ENCODE measurements at places on chromosomes 2 and 18.

DNA sequence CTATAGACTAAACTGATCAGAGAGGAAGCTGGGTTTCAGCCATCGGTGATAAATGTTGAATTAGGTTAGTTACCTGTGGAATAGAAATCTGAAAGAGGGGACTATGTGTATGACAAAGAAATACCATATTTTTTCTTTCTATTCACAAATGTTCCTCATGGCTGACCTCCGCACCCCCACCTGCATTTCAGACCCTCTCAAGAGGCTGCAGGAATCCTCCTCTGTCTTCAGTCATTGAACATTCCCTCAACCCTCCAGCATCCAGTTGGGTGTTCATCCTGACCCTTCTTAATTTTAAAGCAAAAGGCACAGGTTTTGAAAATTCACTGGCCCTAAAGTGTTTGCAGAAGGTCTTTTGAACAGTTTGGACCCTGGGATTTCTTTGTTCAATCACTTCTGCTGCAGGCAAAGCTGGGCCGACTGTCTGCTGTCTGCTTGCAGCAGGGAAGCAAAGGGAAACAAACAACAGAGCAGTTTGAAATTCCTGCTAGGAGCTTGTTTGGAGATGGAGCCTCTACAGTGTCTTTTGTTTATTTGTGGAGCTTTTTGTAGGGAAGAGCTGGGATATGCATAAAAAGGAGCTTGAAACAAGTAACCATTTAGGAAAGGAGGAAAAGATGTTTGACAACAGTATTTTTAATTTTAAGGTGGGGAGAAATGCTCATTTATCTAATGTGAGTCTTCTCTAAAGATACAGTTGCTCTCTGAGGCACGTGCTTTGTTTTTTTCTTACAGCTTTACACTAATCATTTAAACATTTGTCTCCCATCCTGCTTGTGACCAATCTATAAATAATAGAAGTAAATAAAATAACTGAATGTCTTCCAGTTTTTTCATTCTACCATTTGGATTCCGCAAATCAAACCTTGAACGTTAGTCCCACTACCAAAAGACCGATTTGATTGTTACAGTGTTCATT lies 213.3 kb upstream of the MMADHC start:
- DNase-seq, result no peak

- no peak for DNase-seq
These were observed 256.4 kb downstream of the MEIS1 start for GRCh38 chr2:66691031-66691965.

DNA sequence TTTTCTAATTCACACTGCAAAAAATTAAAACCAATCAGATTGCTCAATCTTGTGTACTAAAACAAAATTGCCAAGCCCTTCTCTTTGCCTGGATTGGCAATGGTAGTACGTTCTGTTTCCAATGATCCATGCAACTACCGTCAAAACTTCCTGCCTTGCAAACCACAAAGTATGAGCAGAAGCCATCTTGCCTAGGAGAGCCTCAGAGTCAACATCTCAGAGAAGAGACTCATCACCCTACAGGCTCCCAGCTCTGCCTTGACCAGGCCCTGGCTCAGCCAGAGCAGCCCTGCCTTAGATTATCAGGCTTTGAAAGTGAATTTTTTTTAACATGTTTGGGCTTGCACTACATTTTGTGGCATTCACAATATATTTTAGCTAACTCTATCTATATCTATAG lies 574.1 kb downstream of the SATB2 start:
- no peak for DNase-seq

DNA sequence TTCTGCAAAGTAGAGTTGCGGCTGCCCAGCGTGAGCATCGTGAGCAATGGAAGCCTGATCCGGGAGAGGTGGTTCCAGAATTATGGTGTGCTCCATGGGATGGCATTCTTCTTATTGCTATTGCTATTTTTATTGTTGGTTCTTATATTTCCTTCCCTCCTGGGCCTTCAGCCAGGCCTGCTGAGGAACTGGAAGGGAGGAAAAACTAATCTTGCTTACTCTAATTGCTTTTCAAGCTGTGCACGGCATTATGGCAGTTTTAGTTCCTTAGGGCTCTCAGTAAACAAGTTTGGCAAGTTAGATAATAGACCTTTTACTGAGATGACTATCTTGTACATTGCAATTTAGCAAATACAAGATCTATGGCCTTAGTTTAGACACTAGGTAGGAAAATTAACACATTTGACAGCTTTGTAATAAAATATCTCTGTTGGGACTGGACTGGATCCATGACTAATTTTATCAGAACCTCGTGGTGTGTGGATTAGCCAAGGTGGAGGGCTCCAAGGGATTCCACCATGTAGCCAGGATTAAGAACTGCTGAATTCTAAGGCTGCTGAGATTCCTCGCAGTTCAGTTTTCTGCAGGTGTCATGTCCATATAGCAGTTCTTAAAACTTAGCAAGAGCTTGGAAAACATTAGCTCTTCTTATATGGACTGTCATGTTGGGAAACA lies 6.0 kb downstream of the RSAD2 start:
- no peak for DNase-seq
